Right lobe of liver (tissue), 6 donors: ENCODE measurements at places on chromosomes 4 and X. TPM values are rescaled to one million over a fixed set of nuclear protein-coding genes. Genes with fewer than 3 reads are reported as not detected.

GRCh38 chr4:108058685-108059440 is 69.2 kb downstream of the HADH start:
- DNase-seq, result no peak

- no peak for DNase-seq
These were observed 191.2 kb downstream of the RRAGB start for GRCh38 chrX:55908661-55909212.

GRCh38 chr4:113435893-113436292 is 325.6 kb downstream of the CAMK2D start:
- no peak for DNase-seq

The NMU gene
- not detected for total RNA-seq

DNA sequence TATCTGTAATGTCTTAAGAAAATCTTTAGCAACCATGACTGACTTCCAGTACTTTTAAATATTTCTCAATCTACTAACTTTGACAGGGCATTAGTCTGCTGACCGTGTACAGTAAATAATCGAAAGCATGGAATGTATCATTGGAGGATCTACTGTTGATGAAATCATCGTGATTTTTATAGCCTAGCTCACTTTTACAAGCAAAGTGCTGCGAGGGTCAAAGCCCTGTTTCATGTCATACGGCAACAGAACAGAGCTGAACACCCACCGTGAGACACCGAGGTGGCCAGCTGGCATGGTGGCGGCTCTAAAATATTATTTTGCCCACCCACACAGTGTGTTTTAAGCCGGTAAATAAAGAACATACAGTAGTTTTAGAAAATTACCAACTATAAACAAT is 679.3 kb downstream of the FAT4 start:
- DNase-seq, result no peak

The CFI gene
- total RNA-seq, result 502 TPM

The CT47B1 gene
- not detected for total RNA-seq

The BRCC3 gene
- total RNA-seq, result 10.3 TPM

The UBE2K gene
- total RNA-seq, result 20.5 TPM

The XK gene
- 4.5 TPM for total RNA-seq

The MAGED4B gene
- 0.25 TPM for total RNA-seq

GRCh38 chr4:113114884-113115283 is 65.4 kb downstream of the ANK2 start:
- no peak for DNase-seq

DNA sequence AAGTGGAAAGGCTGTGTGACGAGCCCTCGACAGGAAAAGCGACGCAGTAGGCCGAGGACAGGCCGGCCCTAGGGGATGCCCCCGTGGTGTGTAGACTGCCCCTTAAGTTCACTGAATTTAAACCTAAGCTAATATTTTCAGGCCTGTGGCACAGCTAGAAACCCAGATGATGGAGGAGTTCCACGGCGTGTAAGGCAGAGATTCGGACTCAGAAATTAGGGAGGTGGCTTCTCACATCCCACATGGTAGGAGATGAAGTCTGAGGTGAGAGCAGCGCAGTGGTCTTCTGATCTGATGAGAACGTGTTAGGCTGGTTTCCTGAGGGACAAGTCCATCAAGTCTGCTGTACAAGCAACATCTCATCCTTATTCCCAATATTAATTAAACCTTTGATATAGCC is 7.8 kb downstream of the LRP2BP start:
- no peak for DNase-seq

The FGD1 gene
- total RNA-seq, result 0.68 TPM

DNA sequence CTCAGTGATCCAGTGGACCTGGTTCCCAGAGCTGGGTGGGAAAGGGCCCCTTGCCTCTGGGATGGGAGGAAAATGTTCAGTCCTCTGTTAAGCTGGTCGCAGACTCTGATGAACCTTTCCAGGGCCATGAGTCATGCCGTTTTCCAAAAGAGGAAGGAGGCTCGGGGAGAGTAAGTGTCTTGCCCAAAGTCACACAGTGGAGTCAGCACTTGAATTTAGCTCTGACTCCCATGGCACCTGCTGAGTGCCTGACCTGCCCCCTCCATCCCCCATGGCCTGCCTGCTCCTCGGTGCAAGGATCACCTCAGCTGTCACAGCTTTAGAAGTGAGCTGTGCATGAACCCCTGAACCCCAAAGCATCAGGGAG is 14.0 kb upstream of the KIAA0232 start:
- no peak for DNase-seq

DNA sequence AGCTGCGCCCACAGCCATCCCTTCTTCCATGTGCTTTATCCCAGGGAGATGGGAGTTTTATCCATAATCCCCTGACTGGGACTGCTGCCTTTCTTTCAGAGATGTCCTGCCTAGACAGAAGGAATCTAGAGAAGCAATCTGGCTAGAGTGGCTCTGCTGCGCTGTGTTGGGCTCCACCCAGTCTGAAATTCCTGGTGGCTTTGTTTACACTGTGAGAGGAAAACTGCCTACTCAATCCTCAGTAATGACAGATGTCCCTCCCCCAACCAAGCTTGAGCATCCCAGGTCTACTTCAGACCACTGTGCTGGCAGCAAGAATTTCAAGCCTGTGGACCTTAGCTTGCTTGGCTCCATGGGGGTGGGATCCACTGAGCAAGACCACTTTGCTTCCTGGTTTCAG is 116.9 kb upstream of the AR start:
- no peak for DNase-seq

DNA sequence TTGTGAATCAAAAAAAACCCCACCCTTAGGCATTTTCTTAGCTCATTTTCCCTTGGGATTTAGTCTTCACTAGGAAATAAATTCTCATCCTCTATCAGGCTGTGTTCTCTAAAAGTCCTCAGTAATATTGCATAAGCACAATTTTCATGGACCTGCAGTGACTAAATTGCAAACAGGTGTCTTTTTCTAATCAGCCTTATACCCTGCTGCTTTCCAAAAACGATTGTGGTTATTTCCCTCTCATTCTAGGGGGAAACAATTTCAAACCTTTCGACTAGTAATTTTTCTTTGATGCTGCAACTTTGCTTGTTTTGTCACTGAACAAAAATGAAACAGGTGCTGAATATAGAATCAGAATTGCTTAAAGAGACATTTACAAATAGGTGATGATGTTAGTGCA is 549.9 kb downstream of the PDHA2 start:
- DNase-seq, result no peak

GRCh38 chr4:142435599-142436235 is 410.4 kb downstream of the INPP4B start:
- no peak for DNase-seq

The TSPYL2 gene
- 5.4 TPM for total RNA-seq

The F11 gene
- 201 TPM for total RNA-seq

DNA sequence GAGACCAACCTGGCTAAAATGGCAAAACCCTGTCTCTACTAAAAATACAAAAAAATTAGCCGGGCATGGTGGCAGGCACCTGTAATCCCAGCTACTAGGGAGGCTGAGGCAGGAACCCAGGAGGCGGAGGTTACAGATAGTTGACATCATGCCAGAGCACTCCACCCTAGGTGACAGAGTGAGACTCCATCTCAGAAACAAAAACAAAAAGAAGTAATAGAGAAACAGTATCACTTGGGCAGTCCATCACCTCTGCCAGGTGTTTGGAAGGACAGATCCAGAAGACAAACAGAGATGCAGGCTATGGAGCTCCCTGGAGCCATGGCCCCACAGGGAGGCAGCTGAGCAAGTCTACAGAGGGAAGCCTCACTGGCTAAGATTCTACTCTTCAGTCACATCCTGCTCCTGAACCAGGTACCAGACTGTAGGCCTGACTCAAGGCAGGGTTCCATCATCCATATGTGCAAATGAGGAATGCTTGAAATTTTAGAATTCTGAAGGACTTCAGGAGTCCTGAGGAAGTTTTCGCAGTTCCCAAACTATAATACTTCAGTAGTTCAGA is 81.4 kb upstream of the CPEB2 start:
- DNase-seq, result no peak

GRCh38 chr4:182823576-182823975 is 93.6 kb downstream of the DCTD start:
- no peak for DNase-seq

- no peak for DNase-seq
These were observed 20.4 kb downstream of the TMEM131L start for GRCh38 chr4:153486281-153487151.

The CLIC2 gene
- 3.7 TPM for total RNA-seq

The MAGEA1 gene
- total RNA-seq, result not detected

GRCh38 chrX:119880076-119880475 is 8.4 kb downstream of the NDUFA1 start:
- DNase-seq, result no peak

- no peak for DNase-seq
These were observed 239.4 kb upstream of the STK26 start for GRCh38 chrX:131783555-131784308.

DNA sequence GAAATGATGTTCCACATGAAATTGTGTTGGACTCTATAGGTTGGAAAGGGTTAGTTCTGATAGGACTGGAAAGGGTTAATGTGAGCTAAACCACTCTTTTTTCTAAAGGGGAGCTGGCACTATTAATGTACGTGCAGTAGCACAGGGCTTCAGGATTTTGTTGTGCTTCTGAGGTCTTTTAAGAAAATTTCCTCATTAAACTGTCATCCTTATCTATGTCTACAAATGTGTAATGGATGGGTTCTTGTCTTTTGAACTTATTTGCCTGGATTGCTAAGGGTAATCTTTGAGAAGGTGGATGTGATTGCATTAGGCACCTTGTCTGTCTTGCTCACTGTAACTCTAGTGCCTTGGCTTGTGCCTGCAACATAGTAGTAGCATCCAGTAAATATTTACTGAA is 106.0 kb upstream of the SLC4A4 start:
- no peak for DNase-seq

The TACR3 gene
- total RNA-seq, result not detected

The PITX2 gene
- not detected for total RNA-seq

DNA sequence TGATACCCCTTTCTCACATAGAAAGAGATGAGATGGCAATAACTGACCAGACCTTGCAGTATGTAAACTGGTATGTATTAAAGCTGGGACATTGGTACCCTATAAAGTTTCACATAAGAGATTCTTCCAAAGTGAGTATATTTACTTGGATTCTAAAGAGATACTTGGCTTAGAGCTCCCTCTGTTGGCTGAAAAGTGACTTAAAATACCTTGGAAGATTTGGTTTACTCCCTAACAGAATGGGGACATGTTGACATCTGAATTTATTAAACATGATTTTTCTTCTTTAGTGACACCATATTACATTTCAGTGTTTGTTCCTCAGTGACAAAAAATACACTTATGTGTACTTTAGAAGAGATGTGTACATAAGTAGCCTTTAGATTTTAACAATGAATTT is 47.9 kb upstream of the RGN start:
- no peak for DNase-seq

GRCh38 chr4:139858436-139859205 is 193.0 kb downstream of the MGST2 start:
- DNase-seq, result no peak

The JADE3 gene
- total RNA-seq, result 10.1 TPM

DNA sequence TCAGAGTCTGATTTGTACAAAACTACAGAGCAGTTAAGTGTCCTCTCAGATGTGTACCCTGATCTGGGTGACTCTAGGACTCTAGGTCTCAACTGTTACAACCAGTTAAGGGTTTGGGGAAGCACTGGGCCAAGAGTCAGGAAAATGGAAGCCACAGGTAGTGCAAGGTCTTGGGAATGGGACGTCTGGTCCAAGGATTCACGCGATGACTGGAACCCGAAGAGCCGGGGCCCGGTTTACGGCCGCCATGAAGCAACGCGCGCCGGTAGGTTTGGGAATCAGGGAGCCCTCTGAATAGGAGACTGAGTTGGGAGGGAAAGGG is 321 bp upstream of the HPRT1 start:
- DNase-seq, result no peak

The SPATA4 gene
- total RNA-seq, result not detected

GRCh38 chr4:31045724-31046318 is 325.7 kb downstream of the PCDH7 start:
- no peak for DNase-seq

GRCh38 chrX:104315555-104315954 is 60.8 kb upstream of the ESX1 start:
- no peak for DNase-seq

- no peak for DNase-seq
These were observed 43.2 kb downstream of the SCFD2 start for GRCh38 chr4:53322696-53323095.

The PAGE2 gene
- not detected for total RNA-seq

DNA sequence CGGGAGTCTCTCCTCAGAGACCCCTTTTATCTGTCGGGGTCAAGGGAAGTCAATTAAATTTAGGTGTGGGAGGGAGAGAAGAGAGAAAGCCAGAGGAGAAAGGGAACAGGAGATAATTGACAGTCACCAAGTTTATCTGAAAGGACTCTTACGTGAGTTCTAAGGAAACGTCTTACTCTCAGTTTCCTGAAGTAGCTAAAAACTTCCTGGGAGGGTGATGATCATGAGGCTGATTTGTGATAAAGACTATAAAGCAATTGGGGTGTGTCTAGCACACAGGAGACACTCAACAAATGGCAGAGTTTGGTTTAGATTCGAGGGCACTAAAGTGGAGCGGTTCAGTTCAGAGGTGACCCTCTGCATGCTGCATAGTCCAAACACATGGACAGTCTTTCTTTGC is 254.1 kb downstream of the FBXW7 start:
- no peak for DNase-seq

- DNase-seq, result no peak
These were observed 381.3 kb upstream of the INTU start for GRCh38 chr4:127251423-127251822.

DNA sequence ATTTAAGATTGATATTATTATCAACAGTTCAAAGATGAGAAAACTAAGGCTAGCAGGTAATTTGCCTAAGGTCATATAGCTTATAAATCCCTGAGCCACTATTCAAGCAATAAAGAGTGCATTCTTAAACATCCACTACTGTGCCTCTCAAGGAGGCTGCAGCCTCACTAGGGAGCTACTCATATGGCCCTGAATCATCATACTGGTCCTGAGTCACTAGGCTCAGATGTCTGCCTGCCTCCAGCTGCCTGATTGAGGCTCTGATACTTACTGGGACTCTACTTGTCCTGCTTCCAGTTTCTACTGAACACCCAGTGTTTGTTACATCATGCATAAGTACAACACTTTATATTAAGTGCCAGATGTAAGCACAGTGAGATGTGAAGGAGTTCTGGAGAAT is 110.7 kb downstream of the AASDH start:
- DNase-seq, result no peak

The CT83 gene
- not detected for total RNA-seq

GRCh38 chr4:43277003-43277402 is 384.5 kb downstream of the GRXCR1 start:
- no peak for DNase-seq

DNA sequence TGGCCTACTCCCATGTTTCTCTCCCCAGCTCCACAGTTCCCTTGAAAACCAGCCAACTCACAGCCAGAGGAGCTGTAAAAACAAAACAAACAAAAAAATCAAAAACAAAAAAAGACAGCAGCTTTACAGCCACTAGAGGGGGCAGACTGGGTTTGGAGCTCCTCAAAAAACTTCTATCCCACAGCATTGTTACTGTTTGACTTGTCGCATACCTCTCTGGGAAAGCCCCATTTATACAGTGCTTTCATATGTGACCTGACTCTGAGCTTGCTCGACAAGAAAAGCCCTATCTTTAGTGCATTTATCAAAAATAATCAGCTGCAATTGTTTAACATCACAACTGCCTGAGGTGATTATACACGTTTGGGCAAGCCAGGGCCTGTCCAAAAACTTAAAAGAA is 21.6 kb downstream of the TSPAN6 start:
- DNase-seq, result no peak

GRCh38 chr4:73676136-73676535 is 55.9 kb upstream of the RASSF6 start:
- no peak for DNase-seq
